ENCODE measurements at places on chromosomes 13 and 19. TPM values are rescaled to one million over a fixed set of nuclear protein-coding genes. Genes with fewer than 3 reads are reported as not detected.

Gene CABP5
- total RNA-seq = not detected

DNA sequence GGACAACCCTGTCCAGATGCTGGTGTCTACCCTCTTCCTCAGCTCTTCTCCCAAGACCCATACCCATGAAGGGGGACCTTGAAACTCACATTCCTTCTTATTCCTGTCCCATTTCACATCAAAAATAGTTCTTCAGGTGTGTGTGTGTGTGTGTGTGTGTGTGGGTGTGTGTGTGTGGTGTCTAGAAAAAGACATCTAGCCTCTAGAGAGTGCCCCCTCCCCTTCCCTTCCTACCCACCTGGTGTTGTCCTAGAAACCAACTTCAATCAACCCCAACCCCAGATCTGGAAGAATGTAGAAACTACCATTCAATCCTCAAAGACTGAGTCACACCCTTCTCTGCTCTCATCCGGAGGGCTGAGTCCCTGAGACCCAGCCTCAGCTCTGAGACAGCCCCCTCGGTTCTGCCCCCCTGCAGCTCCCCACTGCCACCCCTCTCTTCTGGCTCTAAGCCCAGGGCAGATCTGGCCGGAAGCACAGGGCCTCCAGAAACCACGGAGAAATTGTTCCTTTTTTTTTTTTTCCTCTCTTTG lies 3.5 kb downstream of the KCNN4 start:
- H3K36me3 ChIP-seq = no peaks in the 10 kb centered on the region
- peaks cover 2% of the 10 kb centered on the region for H3K27me3 ChIP-seq
- no peak overlapping the region for H3K4me3 ChIP-seq
- peaks cover 8% of the 10 kb centered on the region for H3K4me1 ChIP-seq
- peak; percentile 82 for DNase-seq

Gene SHISA7
- total RNA-seq = not detected

GRCh38 chr19:46660551-46661019 lies 397 bp downstream of the DACT3 start:
- peak overlapping the region; percentile 80 for H3K4me3 ChIP-seq
- DNase-seq = no peak
- peaks cover 5% of the 10 kb centered on the region for H3K4me1 ChIP-seq
- H3K27ac ChIP-seq = peak overlapping the region; percentile 57
- no peaks in the 10 kb centered on the region for H3K36me3 ChIP-seq
- no peaks in the 10 kb centered on the region for H3K27me3 ChIP-seq

Gene IZUMO2
- total RNA-seq = not detected

Gene ZNF415
- 11.8 TPM for total RNA-seq

- H3K4me1 ChIP-seq = peaks cover 8% of the 10 kb centered on the region
- H3K27me3 ChIP-seq = no peaks in the 10 kb centered on the region
- no peak overlapping the region for H3K27ac ChIP-seq
- H3K36me3 ChIP-seq = no peaks in the 10 kb centered on the region
Measured at GRCh38 chr13:49652355-49653305, 24.3 kb downstream of the ARL11 start.

Gene TYROBP
- total RNA-seq = 0.26 TPM

- no peak overlapping the region for H3K27ac ChIP-seq
- no peaks in the 10 kb centered on the region for H3K27me3 ChIP-seq
- H3K4me3 ChIP-seq = no peak overlapping the region
- H3K4me1 ChIP-seq = no peaks in the 10 kb centered on the region
Measured at GRCh38 chr13:103161476-103161875, 95.3 kb upstream of the SLC10A2 start.

- H3K36me3 ChIP-seq = no peaks in the 10 kb centered on the region
- no peak overlapping the region for H3K4me3 ChIP-seq
- no peak for DNase-seq
- no peaks in the 10 kb centered on the region for H3K27me3 ChIP-seq
- H3K4me1 ChIP-seq = no peaks in the 10 kb centered on the region
Measured at GRCh38 chr13:22162889-22163288, 492.0 kb downstream of the FGF9 start.
